Occipital lobe (tissue), 3 donors: ENCODE measurements at places on chromosomes 5 and 9. TPM values are rescaled to one million over a fixed set of nuclear protein-coding genes. Genes with fewer than 3 reads are reported as not detected.

Gene FAT2
- 0.31 TPM for total RNA-seq

Gene ALDH7A1
- 34.3 TPM for total RNA-seq

Gene ATG12
- 96.4 TPM for total RNA-seq

Gene BNC2
- total RNA-seq: 1.6 TPM

Gene SMC5
- total RNA-seq: 42.3 TPM

Gene QSOX2
- total RNA-seq: 8.1 TPM

Gene GDA
- total RNA-seq: 32.8 TPM

Gene SFXN1
- total RNA-seq: 72.5 TPM

Gene MAP1B
- total RNA-seq: 593 TPM

Gene HEMGN
- total RNA-seq: 3.9 TPM

Gene DBH
- not detected for total RNA-seq

Gene CDH9
- 34.2 TPM for total RNA-seq

Gene PCDHB7
- total RNA-seq: 13.4 TPM

Gene ADCY2
- total RNA-seq: 13.4 TPM

Gene SPATA31D4
- not detected for total RNA-seq

Gene WHRN
- 0.94 TPM for total RNA-seq

Gene TRPM6
- total RNA-seq: 1.1 TPM
